ENCODE measurements at places on chromosomes 4 and X.

DNA sequence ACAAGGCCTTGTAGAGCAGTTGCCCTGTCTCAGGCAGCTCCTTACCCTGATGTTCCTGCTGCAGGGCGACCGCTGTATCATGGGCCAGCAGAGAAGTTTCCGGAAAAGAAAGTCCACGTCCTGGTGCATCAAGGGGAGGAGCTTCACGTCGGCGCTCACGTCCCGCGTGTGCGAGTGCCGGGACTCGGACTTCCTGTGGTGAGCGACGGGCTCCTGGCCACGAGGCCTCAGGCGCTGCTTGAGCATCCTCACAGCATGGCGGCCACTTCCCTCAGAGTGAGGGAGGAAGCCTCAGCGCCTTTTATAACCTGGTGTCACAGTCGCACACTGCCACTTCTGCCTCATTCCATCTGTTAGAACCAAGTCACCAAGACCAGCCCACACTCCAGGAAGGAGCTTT is 225.5 kb downstream of the AFAP1 start:
- no peak for DNase-seq

DNA sequence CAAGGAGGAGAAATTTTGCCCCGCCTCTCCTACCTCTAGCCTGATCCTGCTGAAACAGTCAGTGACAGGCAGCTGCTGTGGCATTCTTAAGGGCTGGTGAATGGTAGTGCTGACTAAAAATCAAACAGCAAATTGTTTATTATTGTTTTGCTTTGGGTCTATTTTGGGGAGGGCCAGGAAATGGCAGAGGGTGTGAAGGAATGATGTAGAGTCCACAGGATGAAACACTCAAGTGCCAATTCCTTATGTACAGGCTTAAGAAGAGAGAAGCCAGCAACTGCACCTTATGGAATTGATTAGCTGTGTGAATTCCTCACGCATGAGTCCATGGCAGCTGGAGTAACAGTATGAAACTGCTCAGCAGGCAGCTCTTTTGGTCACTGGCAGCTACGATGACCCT is 39.7 kb downstream of the VEGFC start:
- DNase-seq: peak; percentile 58

GRCh38 chr4:3835527-3836405 is 69.6 kb downstream of the ADRA2C start:
- DNase-seq: no peak

DNA sequence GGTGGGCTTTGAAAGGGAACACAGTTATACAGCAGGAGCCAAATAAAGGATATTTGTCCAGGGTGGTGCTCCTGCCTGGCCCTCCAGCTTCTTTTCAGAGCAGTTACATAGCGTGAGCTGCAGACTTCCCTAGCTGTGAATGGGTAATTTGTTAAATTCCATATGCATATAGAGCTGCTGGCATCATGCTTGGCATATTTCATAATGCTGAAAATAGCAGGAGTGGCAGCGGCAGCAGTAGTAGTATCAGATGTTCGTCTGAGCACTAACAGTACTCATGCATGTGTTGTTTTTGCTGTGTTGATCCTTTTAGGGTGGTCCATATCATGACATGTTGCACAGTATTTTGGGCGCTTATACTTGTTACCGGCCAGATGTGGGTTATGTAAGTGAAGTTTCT is 33.6 kb upstream of the TADA2B start:
- DNase-seq: no peak

- DNase-seq: peak; percentile 46
Measured at GRCh38 chr4:110484767-110485166, 8.8 kb downstream of the ENPEP start.

DNA sequence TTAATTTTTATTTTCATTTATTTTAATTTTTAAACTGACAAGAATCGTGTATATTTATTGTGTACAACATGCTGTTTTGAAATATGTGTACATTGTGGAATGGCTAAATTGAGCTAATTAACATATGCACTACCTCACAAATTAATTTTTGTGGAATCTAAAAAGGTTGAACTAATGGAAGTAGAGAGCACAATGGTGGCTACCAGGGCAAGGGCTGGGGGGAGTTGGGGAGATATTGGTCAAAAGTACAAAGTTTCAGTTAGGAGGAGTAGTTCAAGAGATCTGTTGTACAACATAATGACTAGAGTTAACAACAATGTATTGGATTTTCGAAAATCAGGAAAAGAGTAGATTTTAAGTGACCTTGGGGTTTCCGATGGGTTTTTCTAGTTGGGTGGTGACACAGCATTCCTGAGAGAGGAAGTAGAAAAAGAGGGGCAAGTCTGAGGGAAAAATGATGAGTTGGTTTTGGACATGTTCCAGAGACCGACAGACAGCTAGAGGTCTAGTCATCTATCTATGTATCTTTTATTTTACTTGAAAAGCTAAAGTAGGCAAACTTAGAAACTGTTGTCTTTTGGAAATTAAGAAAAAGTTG is 23.2 kb downstream of the APOO start:
- peak; percentile 79 for DNase-seq
